Right renal cortex interstitium (tissue), 3 donors: ENCODE measurements at places on chromosomes 7 and 10. TPM values are rescaled to one million over a fixed set of nuclear protein-coding genes. Genes with fewer than 3 reads are reported as not detected.
A peak's percentile ranks its signal among the peaks of the same experiment; 100 is the strongest.

The NPC1L1 gene
- polyA plus RNA-seq: 3.2 TPM

The CRYGN gene
- polyA plus RNA-seq: 1.7 TPM

The ECHDC3 gene
- 9.8 TPM for polyA plus RNA-seq

The GNG11 gene
- 46.4 TPM for polyA plus RNA-seq

The CALCR gene
- 1.1 TPM for polyA plus RNA-seq

DNA sequence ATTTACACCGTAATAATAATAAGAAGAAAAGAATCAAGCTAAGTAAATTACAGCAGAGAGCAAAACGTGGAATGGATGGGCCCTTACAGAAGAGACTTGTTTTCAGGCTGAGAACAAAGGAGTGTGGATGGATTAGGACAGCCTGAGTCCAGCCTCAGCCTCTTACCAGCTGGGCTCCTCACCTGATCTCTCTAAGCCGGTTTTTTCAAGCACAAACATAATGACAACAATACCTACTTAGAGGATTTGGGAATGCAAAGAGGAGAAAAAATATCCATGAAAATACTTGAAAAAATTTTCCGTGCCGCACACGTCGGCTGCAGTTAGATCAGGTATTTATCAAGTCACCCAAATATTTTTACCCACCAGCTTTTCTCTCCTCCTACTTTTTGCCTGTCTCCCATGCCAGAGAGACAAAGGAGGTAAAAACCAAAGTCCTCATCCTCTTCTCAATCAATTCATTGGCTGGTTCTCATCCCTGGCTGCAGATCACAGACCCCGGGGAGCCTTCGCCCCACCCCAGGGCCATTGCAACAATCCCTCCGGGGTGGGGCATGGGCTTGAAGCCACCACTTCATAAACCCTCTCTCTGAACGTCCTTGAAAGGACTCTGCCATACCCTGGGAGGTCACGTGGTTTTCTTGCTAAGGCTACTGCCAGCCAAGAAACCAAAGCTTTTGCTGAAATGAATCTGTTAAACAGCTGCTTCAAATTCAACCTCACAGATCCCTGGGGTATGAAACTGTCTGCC, 29.7 kb upstream of the GTF2I start:
- DNase-seq: no peak

DNA sequence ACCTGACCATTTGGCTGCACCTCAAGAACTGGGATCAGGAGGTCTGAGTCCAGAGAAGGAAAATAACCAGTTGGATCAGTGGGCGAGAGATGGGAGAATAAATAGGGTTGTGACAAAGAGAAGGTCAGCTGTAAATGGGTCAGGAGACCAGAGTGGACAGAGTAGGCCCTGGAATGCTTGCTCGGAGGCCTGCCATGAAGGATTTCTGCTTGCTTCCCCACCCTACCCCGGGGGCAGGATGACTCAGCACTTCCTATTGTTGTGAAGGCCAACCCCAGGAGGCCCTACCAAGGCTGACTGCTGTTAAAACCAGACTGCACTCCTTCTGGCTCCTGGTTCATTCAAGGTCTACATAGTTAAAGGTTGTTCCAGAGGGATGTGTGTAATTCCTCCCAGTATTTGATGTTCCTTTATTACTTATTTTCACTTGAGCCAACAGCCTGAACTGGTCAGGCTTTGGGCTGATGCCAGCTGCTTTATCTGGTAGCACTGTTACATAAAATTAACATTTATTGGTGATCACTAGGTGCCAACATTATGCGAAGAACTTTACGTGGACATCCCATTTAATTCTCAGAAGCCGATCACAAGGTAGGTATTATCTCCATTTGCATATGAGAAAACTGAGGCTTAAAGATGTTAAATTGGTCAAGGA, 27.3 kb upstream of the IFRD1 start:
- no peak for DNase-seq

DNA sequence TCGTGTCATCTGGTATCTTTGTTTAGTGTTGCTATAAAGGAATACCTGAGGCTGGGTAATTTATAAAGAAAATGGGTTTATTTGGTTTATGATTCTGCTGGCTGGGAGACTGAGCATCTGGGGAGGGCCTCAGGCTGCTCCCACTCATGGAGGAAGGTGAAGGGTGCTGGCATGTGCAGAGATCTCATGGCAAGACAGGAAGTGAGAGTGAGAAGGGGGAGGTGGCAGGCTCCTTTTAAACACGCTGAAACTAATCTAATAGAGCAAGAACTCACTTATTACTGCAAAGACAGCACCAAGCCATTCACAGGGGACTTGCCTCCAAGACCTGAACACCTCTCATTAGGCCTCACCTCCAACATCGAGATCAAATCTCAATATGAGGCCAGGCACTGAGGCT, 11.3 kb downstream of the OIT3 start:
- no peak for DNase-seq

- DNase-seq: no peak
These were observed 152.8 kb downstream of the AUTS2 start for GRCh38 chr7:69751026-69751425.

DNA sequence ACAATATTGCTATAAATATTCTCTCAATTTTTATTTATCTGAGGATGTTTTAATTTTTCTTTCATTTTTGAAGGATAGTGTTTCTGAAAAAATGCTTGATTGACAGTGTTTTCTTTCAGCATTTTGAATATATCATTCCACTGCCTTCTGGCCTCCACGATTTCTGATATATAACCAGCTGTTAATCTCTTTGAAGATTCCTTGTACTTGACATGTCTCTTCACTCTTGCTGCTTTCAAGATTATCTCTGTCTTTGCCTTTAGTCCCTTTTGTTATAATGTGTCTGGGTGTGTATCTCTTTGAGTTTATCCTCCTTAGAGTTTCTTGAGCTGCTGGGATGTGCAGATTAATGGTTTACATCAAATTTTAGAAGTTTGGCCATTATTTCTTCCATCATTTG, 22.8 kb upstream of the DNAJC1 start:
- no peak for DNase-seq

GRCh38 chr10:14635043-14635710, 139.5 kb downstream of the FAM107B start:
- DNase-seq: no peak

- DNase-seq: no peak
These were observed 180.5 kb upstream of the ASAH2 start for GRCh38 chr10:50431791-50432190.

- DNase-seq: no peak
These were observed 34.4 kb upstream of the SGMS1 start for GRCh38 chr10:50658165-50658564.

GRCh38 chr10:75959209-75959608, 527.8 kb downstream of the LRMDA start:
- no peak for DNase-seq

DNA sequence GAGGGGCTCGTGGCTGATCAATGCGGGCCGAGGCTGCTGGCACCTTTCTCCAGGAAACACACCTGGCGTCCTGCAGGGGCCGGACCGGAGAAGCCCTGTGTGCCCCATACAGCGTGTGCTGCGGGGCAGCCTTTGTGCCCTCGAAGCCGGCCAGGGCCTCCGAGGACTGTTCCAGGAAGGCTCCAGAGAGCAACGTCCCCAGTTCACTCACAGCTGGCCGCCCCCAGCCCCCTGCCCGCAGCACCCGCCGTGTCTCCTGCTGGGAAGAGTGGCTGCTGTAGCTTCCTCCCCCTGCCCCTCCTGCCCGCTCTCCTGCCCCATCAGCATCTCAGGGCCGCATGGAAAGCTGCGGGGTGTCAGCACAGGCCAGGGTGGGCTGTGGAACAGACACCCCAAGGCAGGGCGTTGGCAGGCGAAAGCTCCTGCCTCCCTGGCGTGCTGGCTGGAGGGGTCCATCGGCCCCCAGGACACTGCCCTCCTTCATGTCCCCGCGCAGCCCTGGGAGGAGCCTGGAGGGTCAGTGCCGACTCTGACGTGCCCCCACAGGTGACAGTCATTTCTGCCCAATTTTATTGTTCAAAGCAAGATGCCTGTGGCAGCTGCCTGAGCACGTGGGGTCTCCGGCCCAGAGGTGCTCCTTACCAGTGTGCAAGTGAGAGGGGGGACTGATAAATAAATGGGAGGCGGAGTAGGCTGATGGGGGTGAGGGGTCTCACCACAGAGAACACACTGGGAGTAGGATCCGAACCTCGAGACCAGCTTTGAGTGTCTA, 95.8 kb upstream of the DIP2C start:
- no peak for DNase-seq

DNA sequence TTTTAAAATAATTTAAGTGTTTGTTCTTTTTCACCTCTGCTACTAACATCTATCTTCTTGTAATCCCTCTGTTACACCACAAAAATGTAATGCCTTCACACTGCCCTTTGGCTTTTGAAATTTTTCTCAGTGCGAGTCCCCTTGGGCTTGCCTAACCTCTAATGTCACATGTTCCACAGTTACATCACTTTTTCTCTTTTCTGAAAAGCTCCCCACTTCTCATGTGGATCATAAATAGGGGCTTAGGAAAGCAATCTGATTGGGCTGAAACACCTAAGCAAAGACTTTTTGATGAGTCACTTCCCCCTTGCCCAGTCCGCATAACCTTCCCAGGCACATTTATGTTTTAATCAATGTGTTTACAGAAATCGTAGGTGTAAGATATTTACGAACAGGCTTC, 288.2 kb downstream of the IPMK start:
- DNase-seq: no peak

GRCh38 chr7:98174334-98175259, 36.6 kb upstream of the BHLHA15 start:
- no peak for DNase-seq

DNA sequence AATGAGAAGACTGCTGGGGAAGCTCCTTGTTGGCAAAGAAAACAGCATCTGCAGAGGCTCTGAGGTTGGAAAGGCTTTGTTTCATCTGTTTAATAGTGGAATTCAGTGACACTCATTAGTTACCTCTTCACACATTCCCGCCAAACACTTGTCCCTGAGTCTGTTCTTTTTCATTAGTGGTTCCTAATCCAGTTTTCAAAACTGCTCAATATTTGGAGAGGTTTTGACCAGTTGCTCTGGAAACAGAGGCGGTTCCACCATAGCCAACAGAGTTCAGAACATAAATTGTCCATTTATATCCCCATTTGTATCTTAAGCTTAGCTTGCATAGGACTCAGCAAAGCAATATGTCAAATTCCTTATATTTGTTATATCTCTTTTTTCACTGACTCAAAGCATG, 754.6 kb downstream of the AUTS2 start:
- DNase-seq: no peak

DNA sequence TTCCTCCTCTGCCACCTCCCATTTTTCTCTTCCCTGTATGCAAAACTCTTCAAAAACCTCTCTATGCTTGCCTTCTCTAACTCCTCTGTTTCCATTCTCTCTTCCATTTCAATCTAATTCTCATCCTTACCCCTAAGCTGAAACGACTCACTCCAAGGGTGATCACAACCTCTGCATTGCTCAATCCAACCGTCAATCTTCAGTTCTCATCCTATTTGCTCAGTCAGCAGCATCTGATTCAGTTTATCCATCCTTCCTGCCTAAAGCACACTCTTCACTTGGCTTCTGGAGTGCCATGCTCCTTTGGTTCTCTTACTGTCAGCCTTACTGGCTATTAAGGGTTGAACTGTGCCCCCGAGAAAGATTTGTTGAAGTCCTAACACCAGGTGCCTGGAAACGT, 163.5 kb upstream of the NEBL start:
- no peak for DNase-seq

DNA sequence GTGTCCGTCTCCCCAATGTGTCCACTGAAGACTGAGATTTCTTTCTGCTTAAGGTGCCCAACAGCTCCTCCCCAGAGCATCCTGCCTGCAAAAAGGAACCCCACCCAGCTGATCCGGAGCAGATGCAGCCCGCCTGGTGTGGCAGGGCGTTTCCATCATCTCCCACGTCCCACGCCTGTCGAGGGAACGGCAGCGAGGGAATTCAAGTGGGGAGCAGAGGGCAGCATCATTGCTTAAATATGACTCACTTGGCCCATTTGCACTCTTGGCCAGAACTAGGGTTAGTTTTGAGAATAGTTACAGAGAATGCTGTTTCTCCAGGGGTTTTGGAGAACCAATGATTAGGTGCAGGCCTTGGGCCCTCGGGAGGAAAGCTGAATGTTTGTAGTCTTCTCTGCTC, 20.8 kb downstream of the VWA2 start:
- DNase-seq: no peak

DNA sequence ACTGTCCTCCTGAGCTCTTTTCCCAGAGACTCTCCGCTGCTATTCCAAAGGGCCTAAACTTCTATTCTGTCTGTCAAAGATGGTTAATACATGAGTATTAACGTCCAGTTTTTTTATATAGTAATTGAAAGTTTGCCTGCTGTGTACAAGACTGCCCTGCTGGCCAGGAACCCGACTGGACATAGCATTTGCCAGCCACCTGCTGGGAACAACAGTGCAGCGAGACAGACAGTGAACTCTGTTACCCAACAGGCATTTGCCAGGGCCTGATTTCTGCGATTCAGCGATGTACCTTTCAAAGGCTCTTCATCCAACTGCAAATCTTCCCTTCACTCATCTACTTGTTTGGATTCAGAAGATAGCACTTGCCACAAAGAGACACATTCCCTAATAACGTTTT, 128.8 kb upstream of the SEM1 start:
- DNase-seq: no peak

DNA sequence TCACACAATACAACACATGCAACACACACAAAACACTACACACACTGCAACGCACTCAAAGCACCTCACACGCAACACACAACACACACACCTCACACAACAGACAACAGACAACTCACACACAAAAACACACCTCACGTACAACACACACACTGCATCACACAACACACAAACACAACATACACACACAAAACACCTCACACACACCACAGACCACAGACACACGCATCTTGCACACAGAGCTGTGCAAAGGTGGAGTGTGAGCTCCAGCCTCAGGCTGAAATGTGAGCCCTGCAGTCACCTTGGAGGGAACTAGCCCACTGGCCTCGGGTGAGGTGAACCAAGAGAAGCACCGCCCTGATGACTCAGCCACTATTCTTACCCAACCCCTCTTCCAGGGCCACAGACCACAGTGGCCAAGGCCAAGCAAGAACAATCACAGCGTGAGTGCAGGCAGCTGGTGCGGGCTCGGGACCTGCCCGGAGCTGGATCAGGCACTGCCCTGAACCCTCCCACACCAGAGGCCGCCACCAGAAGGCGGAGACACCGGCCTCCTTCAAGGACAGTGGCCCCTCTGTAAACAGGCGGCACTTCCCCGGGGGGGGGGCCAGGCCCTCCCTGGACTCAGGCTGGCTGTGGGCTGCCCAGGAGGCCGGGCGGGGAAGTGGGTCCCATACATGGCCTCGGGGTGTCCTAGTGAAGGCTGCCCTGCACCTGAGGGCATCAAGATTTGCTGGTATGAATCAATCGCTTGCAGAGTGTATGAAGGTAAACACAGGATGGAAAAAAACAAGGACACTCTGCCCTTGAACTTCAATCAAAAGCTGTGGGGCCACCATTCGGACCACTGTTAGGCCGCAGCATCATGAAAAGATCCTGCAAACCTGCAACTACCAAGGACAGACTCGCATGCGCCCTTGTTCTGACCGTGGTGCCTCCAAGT, 106.7 kb downstream of the TNS3 start:
- peak; percentile 69 for DNase-seq

- no peak for DNase-seq
These were observed 145.0 kb upstream of the GHITM start for GRCh38 chr10:83994325-83994724.
